ENCODE measurements at places on chromosomes 12 and 14. TPM values are rescaled to one million over a fixed set of nuclear protein-coding genes. Genes with fewer than 3 reads are reported as not detected.

PZP gene
- polyA plus RNA-seq = 0.35 TPM

ARHGAP9 gene
- 190 TPM for polyA plus RNA-seq

AACS gene
- 8.6 TPM for polyA plus RNA-seq

KRT79 gene
- polyA plus RNA-seq = not detected

TSPAN19 gene
- 0.51 TPM for polyA plus RNA-seq

SLC6A15 gene
- not detected for polyA plus RNA-seq

IQSEC3 gene
- 0.52 TPM for polyA plus RNA-seq

GARIN6 gene
- not detected for polyA plus RNA-seq

- no peaks in the 10 kb centered on the region for H3K27me3 ChIP-seq
- no peak overlapping the region for H3K4me3 ChIP-seq
- no peak overlapping the region for H3K27ac ChIP-seq
- DNase-seq = no peak
- H3K4me1 ChIP-seq = no peaks in the 10 kb centered on the region
Measured at GRCh38 chr12:59182658-59183455, 262.6 kb upstream of the LRIG3 start.

DNA sequence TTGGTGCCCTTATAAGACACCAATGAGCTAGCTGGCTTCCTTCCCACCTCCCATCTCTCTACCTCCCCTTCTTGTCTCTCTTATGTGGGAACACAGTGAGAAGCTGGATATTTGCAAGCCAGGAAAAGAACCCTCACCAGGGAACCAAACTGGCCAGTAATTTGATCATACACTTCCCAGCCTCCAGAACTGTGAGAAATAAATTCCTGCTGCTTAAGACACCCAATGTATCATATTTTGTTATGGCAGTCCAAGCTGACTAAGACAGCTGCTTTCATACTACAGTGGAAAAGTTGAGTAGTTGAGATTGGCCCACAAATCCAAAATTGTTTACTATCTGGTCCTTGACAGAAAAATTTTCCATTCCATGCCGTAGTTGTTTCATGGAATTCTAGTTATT lies 269.0 kb downstream of the KCNH5 start:
- no peaks in the 10 kb centered on the region for H3K36me3 ChIP-seq
- no peaks in the 10 kb centered on the region for H3K4me1 ChIP-seq
- no peaks in the 10 kb centered on the region for H3K27me3 ChIP-seq

- no peaks in the 10 kb centered on the region for H3K36me3 ChIP-seq
- no peaks in the 10 kb centered on the region for H3K27me3 ChIP-seq
- peaks cover 13% of the 10 kb centered on the region for H3K4me1 ChIP-seq
- no peak for DNase-seq
- no peak overlapping the region for H3K27ac ChIP-seq
Measured at GRCh38 chr12:109151457-109151856, 35.1 kb downstream of the ACACB start.

DNA sequence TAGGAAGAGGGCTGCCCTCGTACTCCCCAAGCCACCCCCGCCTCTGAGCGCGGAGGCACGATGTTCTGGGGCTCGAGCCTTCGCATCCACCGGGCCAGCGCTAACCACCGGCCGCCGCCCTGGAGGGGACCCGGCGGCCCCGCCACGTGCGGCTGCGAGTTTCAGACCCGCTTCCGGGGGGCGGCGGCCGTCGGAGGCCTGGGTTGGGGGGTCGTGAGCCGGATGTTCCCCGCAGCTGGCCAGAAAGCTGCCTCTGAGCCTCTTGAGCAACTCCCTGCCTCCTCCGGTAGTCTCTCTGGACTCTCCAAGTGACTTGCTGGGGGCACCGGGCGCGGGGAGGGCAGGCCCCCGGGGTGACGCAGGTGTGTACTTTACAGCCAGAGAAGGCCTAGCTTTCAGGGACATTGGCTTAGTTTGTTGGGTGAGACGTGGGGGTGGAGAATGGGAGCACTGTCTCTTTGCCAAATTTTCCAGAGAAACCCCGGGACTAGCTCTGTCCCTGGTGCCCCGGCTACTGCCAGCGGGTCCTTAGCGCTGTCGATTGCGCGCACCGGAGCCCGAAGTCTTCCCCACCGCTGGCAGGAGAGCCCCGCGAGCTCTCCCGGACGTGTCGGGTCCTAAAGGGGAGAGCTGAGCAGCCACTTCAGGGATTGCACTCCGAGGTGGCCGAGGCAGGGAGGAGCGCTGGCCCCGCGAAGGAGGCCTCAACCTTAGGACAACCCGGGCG lies 15.6 kb downstream of the OTX2 start:
- H3K27me3 ChIP-seq = peaks cover 63% of the 10 kb centered on the region
- H3K36me3 ChIP-seq = no peaks in the 10 kb centered on the region
- DNase-seq = no peak
- no peak overlapping the region for H3K27ac ChIP-seq
- H3K4me3 ChIP-seq = no peak overlapping the region

- no peaks in the 10 kb centered on the region for H3K27me3 ChIP-seq
- H3K27ac ChIP-seq = no peak overlapping the region
- no peaks in the 10 kb centered on the region for H3K36me3 ChIP-seq
- H3K4me3 ChIP-seq = no peak overlapping the region
Measured at GRCh38 chr12:46082490-46083200, 92.3 kb upstream of the SCAF11 start.

- no peaks in the 10 kb centered on the region for H3K4me1 ChIP-seq
- peaks cover 97% of the 10 kb centered on the region for H3K36me3 ChIP-seq
- H3K27me3 ChIP-seq = no peaks in the 10 kb centered on the region
- no peak for DNase-seq
- H3K27ac ChIP-seq = no peak overlapping the region
- no peak overlapping the region for H3K4me3 ChIP-seq
Measured at GRCh38 chr12:132873724-132874123, 13.7 kb downstream of the CHFR start.

GRCh38 chr12:47400266-47400665 lies 305.6 kb downstream of the RPAP3 start:
- no peaks in the 10 kb centered on the region for H3K27me3 ChIP-seq
- no peaks in the 10 kb centered on the region for H3K36me3 ChIP-seq
- H3K4me3 ChIP-seq = no peak overlapping the region
- DNase-seq = no peak
- H3K27ac ChIP-seq = no peak overlapping the region

- no peaks in the 10 kb centered on the region for H3K27me3 ChIP-seq
- H3K4me1 ChIP-seq = peaks cover 24% of the 10 kb centered on the region
- H3K36me3 ChIP-seq = no peaks in the 10 kb centered on the region
- no peak overlapping the region for H3K27ac ChIP-seq
Measured at GRCh38 chr12:8078398-8078797, 3.7 kb upstream of the NECAP1 start.

DNA sequence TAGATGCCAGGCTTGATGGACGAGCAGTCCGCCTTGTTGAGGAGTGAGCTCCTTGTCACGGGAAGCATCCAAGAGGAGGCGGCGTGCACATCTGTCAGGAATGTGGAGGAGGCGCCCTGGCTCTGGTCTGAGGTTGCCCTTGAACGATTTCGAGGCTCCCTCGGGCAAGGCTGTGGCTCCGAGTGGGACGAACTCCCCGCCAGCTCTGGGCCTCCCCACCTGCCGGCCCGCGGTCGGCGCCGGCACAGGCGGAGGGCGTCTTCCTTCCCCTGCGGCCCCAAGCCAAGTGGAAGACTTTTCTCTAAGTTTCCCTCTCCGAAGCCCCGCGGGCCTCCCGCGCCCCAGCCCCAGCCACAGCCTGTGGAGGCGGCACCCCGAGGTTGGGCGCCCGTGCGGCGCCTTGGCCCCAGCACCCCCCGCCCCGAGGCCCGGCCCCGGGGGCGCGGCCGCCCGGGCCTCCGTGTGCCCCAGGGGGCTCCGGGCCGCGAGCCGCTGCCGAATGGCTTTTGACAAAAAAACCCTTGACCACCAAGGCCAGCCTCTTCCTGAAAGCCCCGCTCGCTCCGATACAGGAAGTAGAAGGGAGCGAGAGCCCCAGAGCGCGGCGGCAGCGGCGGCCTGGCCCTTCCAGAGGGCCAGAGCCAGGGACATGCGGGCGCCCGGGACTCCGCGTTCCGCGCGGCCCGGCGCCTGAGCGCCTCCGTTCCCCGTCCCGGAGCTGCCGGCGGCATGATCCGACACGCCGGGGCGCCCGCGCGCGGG lies at the start of gene RIN3:
RIN3 (plus strand) TSS at position 578 of the 762 bp plus-strand sequence; CDS start at position 730, 152 bp downstream.
- peak; percentile 94 for DNase-seq
- peaks cover 55% of the 10 kb centered on the region for H3K4me1 ChIP-seq
- H3K36me3 ChIP-seq = no peaks in the 10 kb centered on the region
- H3K27me3 ChIP-seq = no peaks in the 10 kb centered on the region

DNA sequence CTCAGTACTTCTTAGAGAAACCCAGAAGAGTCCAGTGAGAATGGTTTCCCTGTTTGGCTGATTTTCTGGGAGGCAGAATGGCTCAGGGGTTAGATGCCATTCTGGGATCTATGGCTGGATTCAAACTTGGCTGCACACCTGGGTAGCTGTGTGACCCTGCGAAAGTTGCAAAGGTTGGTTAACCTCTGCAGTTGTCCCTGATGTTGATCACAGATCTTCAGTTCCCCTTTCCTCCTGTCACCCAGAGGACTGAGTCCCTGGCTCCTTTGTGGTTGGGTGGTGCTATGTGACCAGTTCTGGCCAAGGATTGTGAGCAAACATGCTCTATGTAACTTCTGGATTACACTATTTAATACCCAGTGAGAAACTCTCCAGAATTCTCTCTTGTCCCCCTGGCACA lies 418.0 kb downstream of the RGS6 start:
- H3K4me1 ChIP-seq = no peaks in the 10 kb centered on the region
- DNase-seq = no peak
- H3K27me3 ChIP-seq = peaks cover 5% of the 10 kb centered on the region

GRCh38 chr14:88327497-88327896 lies 4.4 kb upstream of the KCNK10 start:
- H3K4me1 ChIP-seq = peaks cover 26% of the 10 kb centered on the region
- H3K27me3 ChIP-seq = peaks cover 93% of the 10 kb centered on the region
- H3K36me3 ChIP-seq = no peaks in the 10 kb centered on the region

GRCh38 chr14:100851586-100851916 lies 25.6 kb downstream of the MEG3 start:
- H3K36me3 ChIP-seq = no peaks in the 10 kb centered on the region
- no peaks in the 10 kb centered on the region for H3K27me3 ChIP-seq
- H3K27ac ChIP-seq = no peak overlapping the region
- DNase-seq = no peak
- no peaks in the 10 kb centered on the region for H3K4me1 ChIP-seq

GRCh38 chr14:73264080-73264884 lies 27.0 kb downstream of the PAPLN start:
- H3K27ac ChIP-seq = no peak overlapping the region
- no peaks in the 10 kb centered on the region for H3K36me3 ChIP-seq
- H3K4me3 ChIP-seq = no peak overlapping the region
- peaks cover 3% of the 10 kb centered on the region for H3K4me1 ChIP-seq
- DNase-seq = peak; percentile 70

DNA sequence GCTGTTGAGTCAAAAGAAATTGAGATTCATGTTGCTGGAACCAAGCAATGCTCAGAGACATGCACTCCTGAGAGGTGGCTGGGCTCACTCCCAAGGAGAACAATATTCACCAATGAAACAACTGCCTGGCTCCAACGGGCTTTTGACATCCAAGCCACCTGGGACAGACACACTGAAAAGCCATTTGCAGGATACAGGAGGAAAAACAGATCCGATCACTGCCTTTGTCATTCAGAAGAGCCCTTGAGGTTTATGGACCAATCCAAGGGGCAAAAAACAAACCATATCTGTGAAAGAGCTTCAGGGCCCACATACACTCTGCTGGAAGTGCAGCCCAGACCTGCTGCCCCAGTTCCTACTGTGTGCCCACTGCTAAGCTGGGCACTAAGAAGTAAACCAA lies 277.5 kb downstream of the NUAK1 start:
- no peaks in the 10 kb centered on the region for H3K4me1 ChIP-seq
- no peaks in the 10 kb centered on the region for H3K36me3 ChIP-seq
- no peaks in the 10 kb centered on the region for H3K27me3 ChIP-seq
- no peak overlapping the region for H3K4me3 ChIP-seq
- DNase-seq = no peak

- no peaks in the 10 kb centered on the region for H3K4me1 ChIP-seq
- no peak for DNase-seq
- H3K27me3 ChIP-seq = no peaks in the 10 kb centered on the region
- H3K4me3 ChIP-seq = no peak overlapping the region
- H3K36me3 ChIP-seq = no peaks in the 10 kb centered on the region
Measured at GRCh38 chr12:55428331-55429243, 2.5 kb downstream of the OR6C76 start.

DNA sequence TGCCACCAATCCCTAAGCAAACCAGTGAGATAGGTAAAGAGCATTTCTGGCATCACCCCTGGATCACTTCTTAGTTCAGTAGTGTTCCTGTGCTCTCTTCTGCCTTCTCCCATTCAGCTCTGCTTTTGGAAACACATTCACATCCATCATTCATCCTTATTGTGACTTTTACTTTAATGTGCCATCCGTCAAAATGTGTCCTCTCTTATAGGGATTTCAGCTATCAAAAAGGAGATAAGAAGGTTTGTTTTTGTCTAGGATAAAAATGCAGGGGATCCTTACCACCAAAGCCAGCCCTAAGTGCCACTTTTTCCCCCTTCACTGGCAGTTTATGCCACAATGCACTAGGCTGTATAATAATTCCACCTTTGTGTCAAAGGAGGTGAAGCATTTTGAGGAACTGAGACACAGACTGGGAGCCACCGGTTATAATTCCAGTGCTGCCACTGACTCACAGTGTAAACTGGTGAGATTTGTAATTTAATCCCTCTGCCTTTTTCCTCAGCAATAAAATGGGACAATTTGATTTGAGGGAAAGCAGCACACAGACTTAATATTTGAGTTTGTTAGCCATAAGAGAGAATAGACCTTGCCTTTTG lies 158.6 kb downstream of the PAX9 start:
- no peak overlapping the region for H3K4me3 ChIP-seq
- H3K36me3 ChIP-seq = no peaks in the 10 kb centered on the region
- no peaks in the 10 kb centered on the region for H3K4me1 ChIP-seq
- no peak overlapping the region for H3K27ac ChIP-seq

GRCh38 chr14:22976620-22977433 lies 5.5 kb downstream of the AJUBA start:
- peaks cover 48% of the 10 kb centered on the region for H3K4me1 ChIP-seq
- no peak for DNase-seq
- H3K27me3 ChIP-seq = peaks cover 22% of the 10 kb centered on the region
- H3K36me3 ChIP-seq = no peaks in the 10 kb centered on the region

DNA sequence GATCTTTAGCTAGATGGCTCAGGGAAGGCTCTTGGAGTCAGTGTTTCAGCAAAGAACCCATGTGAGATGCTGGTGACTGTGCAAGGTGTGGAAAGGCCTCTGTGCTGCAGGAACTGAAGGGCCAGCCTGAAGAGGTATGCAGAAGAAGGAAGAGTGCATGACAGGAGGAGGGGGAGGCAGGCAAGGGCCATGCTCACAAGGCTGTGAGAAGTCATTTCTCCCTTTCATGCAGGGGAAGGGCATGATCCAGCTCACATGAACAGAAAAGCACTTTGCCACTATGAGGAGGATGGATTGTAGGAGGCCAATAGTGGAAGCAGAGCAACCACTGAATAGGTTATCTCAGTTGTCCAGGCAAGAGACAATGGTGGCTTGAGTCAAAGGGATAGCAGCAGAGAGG lies 83.7 kb downstream of the SSPN start:
- no peak overlapping the region for H3K4me3 ChIP-seq
- no peaks in the 10 kb centered on the region for H3K36me3 ChIP-seq
- no peak overlapping the region for H3K27ac ChIP-seq
- no peaks in the 10 kb centered on the region for H3K27me3 ChIP-seq
- DNase-seq = no peak
- peaks cover 13% of the 10 kb centered on the region for H3K4me1 ChIP-seq
